ENCODE measurements at places on chromosomes 4 and X.
A peak's percentile ranks its signal among the peaks of the same experiment; 100 is the strongest.

- no peak for DNase-seq
These were observed 117.7 kb upstream of the PRPS2 start for GRCh38 chrX:12673487-12673886.

DNA sequence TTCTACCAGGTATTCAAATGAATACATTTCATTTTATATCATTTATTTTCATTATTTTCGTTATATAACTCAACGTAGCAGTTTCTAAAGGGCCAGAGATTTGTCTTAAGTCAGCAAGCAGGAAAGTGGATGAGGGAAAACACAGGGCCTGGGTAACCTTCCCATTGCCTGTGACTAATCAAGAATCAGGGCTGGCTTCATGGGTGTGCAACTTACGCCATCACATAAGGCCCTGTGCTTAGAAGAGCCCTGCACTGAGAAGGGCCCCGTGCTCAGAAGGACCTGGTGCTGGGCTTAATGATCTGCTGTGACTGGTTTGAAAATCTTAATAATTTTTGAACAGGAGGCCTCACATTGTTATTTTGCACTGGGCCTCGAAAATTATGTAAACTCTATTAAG, 65.4 kb upstream of the FAM9C start:
- DNase-seq = no peak

GRCh38 chr4:7111441-7111840, 43.6 kb upstream of the GRPEL1 start:
- DNase-seq = no peak

- no peak for DNase-seq
These were observed 9.2 kb upstream of the FHDC1 start for GRCh38 chr4:152926959-152927358.

DNA sequence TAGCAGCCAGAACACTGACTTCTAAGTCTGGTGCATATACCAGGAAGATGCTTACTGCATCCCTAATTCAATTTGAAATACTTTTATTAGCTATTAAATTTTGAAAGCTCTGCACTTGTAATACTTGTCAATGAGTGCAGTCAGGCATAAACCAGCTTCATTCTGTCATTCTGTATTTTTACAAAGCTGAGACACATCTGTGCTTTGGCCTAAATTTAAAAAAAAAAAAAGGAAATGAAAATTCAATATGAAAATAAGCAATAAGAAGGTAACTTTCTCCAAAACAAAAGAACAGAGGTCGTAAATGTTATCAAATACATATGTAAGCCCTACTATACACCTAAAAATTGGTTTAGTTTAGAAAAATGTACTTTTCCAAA, 7.0 kb downstream of the SMIM14 start:
- DNase-seq = no peak

DNA sequence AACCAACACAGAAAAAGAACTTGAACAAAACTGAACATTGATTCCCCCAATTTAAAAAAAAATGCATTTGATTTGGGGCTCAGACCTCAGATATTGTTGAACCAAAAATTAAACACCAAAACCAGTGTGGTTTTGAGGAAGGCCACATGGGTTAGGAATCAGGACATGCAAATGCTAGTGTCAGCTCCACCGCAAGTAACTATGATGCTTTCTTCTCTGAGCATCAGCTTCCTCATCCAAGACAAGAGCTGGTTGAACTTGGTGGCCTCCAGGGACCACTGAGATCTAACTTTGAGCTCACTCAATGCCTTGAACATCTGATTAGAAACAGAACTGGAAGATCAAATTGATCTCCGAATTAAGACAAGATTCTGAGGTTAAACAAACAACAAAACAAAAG, 142.9 kb upstream of the NWD2 start:
- DNase-seq = no peak

GRCh38 chr4:184573701-184574100, 75.5 kb downstream of the CASP3 start:
- DNase-seq = no peak

DNA sequence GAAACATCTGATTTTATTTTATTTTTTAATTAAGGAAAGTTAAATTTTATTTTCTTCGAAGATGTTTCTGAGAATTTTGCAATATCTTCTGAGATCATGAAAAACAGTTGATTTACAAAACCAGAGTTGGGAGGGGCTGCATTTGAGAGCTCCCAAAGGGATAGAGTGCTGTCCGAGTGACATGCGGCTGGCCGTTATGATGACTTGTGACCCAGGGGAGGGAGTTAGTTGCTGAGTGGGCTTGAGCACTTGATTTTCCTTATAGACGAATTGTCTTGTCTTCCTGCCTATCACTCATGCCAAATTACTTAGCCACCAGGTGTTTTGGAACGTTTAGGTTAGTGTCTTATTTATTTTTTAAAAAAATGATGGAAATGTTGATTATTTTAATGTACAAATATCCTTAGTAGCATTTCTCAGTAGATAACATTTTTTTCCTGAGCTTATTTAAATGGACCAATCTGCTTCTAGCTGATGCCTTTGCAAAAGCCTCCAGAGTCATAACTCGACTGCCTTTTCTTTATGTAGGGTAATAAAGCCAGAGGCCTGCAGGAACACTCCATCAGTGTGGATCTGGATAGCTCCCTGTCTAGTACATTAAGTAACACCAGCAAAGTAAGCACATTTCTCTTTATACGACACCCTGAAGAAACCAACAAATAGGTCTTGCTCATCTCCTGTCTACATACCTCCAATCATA, 85.2 kb downstream of the PTTG2 start:
- DNase-seq = no peak

- peak; percentile 84 for DNase-seq
These were observed 5.6 kb upstream of the ADD1 start for GRCh38 chr4:2837904-2838496.

- no peak for DNase-seq
These were observed 11.6 kb upstream of the CENPVL2 start for GRCh38 chrX:51694254-51694653.

- DNase-seq = no peak
These were observed 257.2 kb downstream of the FBXW7 start for GRCh38 chr4:152278505-152279233.

DNA sequence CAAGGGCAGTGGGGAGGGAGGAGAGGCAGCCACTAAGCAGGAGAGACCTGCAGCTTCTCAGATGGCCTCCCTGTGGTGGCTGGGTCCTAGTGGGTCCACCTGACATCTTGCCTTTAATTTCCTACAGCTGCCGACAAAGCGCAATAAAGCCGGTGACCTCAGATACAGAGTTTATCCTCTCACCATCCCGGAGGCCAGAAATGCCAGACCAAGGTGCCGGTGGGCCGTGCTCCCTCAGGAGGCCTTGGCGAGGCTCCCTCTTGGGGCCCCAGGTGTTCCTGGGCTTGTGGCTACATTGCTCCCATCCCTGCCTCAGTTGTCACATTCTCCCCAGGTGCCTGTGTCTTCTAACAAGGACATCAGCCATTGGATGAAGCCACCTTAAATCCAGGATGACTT, 103.0 kb downstream of the ADRA2C start:
- no peak for DNase-seq

DNA sequence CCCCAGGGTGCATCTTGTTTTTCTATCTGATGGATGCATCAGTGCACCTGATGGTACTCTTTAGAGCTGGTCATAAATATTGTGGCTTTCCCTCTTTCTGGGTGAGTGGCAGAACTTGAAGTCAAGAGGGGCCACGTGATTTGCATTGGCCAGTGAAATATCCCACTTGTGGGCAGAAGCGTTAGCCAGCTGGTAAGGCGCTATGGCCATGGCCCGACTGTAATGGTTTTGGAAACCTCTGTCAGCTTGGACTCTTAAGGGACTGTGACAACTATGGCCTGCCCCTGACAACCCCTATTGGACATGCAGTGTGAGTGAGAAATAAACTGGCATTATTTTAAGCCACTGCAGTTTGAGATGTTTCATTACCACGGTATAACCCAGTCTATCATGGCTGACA, 72.8 kb downstream of the SEL1L3 start:
- DNase-seq = no peak

GRCh38 chrX:69807400-69807799, 191.5 kb downstream of the EDA start:
- no peak for DNase-seq

DNA sequence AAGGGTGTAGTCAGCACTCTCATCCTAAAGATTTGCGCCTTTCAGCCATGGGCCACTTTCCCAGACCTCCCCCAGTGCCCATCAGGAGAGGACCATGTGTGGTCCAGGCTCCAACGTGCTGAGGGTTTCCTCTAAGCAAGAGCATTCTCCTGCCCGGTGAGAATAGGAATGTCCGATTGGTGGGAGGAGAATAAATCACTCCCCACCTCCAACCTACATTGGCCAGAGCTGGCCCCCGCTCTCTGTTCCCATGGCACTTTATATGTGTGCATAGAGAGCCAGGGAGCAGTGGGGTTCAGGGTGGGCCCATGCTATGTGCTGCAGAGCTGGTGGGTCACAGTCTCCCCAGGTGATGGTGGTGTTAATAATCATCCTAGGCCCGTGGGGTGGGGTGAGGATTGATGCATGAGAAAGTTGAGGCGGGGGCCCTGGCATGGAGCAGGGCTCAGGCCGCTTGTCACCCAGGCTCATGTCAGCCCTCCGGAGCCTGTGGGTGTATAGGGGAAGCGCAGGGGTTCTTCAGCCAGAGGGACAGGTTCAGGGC, 6.8 kb upstream of the SORCS2 start:
- no peak for DNase-seq

- peak; percentile 9 for DNase-seq
These were observed 672 bp downstream of the PGM2 start for GRCh38 chr4:37827030-37827685.

GRCh38 chrX:132367314-132367713, 121.5 kb downstream of the MBNL3 start:
- DNase-seq = no peak

DNA sequence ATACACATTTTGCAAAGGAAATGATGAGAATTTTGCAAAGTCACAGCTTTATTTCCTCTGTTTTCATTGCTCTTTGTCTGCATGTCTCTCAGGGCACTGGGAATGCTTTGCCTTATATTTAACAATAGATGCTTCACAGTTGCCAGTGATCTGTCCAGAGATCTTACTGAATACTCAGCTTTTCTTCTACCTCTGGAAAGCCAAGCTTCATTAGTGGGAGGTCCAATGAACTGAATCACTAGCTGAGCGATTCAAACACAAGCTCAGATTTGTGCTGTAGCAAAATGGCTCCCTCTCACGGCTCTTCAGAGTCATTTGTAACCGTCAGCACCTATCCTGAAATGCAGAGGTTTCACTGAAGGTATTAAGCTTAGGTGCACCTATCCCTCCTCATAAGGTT, 138.9 kb downstream of the DCLK2 start:
- no peak for DNase-seq

GRCh38 chrX:10010686-10011085, 43.5 kb downstream of the CLDN34 start:
- DNase-seq = no peak

- no peak for DNase-seq
These were observed 55.3 kb downstream of the APLN start for GRCh38 chrX:129599499-129599898.

DNA sequence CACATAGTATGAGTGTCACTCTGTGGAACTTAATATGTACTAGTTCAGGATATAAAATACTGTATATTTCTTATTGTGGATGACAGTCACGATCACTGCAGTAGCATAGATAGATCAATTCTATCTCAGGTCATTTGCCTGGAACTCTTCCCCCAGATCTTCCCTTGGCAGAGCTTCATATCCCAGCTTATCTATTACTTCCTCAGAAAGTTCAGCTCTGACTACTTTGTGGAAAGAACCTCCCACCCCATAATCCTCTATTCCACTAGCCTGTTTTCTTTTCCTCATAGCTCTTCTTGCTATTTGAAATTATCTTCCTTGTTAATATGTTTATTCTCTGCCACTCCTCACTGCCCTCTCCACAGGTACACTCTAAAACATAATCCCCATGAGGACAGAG, 10.9 kb downstream of the FAM241A start:
- DNase-seq = no peak

- no peak for DNase-seq
These were observed 13.8 kb downstream of the BCOR start for GRCh38 chrX:40083979-40084359.

- DNase-seq = no peak
These were observed 142.9 kb upstream of the SFRP2 start for GRCh38 chr4:153931804-153932203.

DNA sequence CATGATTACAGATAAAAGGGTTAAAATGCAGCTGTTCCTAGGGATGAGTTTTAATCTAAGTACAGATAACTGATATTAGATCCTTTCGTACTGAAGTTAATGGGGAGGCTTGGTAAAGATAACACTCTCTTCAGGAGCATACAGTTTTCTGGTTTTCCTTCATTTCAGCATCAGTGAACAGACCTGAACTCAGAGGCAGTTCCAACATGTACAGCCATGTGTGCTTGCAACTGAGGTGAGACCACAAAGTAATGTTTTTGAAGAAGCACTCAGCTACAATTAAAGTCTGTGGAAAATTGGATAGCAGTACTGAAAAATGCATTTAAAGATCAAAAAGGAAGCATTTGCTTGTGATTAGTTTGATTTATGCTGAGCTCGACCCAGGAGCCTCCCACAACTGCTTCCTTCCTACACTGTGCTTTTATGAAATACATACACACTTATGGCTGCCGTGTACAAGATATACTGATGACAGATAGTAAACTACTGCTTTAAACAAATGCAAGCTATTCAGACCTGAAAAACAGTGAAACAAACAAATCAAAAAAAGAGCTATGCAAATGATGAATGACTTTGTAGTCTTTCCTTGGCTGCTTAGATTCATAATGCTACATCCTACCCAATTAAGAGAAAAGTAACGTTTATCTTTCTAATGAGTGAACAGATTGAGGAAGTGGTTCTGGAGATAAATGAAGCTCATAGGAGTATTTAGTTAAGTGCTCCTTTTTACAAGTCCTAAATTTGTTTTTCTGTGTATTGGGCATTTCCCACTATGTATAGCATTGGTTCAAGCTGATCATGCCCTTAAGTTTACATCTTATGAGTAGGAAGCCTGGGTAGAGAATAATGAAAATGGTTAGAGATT, 68.4 kb downstream of the PDLIM5 start:
- DNase-seq = no peak

- DNase-seq = no peak
These were observed 2.9 kb downstream of the UGT8 start for GRCh38 chr4:114601304-114602052.

DNA sequence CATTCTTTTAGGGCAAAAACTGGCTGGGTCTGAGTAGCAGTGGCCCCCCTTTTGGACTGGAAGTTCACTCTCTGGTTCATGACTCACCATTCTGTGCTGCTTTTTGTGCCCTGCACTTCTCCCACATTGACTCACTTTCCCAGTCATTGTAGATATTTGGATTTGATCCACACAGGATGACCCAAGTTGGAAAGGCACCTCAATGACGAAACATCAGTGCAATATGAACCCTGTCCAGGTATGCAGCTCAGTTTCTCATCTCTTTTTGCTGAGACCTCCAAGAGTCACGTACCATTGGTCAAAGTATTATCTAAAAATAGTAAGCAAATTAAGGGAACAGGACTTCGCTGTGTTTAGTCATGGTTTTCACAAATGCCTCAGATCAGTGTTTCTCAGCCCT, 92.7 kb downstream of the CBLL2 start:
- no peak for DNase-seq

DNA sequence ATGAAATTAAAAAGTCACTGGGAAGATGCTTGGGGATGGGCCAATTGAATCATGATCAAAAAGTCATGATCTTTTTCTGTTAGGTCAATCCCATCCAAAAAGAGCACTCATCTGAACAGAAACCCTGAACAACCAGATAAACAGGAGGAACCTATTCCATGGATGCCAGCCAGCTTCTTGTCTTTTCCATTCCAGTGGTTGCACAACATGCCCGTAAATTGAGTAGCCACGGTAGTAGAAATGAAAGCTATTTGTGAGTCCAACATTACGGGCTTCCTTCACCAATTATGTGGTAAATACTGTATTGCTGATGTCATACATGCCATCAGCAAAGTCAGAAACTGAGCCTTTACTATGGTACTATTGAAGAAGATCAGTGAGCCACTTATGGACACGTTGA, 982.4 kb upstream of the HS3ST1 start:
- DNase-seq = no peak

Measured in CD4-positive, alpha-beta T cell treated with Interleukin-6 for 4 hours (primary cell).